ENCODE measurements at places on chromosomes 13 and 19.
A peak's percentile ranks its signal among the peaks of the same experiment; 100 is the strongest.

- DNase-seq: no peak
Observed at GRCh38 chr13:77494226-77494625, 41.3 kb upstream of the SCEL start.

DNA sequence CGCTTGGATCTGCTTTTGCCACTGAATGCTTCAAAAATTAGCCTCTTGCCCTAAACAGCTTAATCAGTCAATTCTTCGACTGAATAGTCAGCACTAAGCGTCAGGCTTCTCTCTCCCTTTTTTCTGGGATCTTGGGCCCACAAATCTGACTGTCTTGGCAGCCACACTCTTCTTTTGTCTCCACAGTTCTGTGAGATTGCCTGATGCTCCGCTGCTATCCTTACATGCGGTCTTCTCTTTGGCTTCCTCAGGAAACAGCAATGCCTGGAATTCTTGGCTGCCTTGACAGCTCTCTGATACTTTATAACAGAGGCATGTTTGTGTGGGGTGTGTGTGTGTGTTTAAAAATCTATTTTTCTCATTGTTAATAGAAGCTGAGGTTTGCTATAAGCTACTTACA lies 32.6 kb downstream of the ERCC5 start:
- DNase-seq: no peak

GRCh38 chr13:30276178-30276577 lies 31.2 kb downstream of the KATNAL1 start:
- no peak for DNase-seq

- DNase-seq: no peak
Observed at GRCh38 chr19:52331757-52332156, 4.3 kb upstream of the ZNF610 start.

- DNase-seq: peak; percentile 96
Observed at GRCh38 chr19:8307965-8308866, at the start of gene CD320. Gene CD320, minus strand, starts transcription at chr19:8308358. Its CDS starts 68 bp downstream, at chr19:8308290.

GRCh38 chr13:64528838-64529237 lies 2701.3 kb downstream of the PCDH9 start:
- no peak for DNase-seq

GRCh38 chr19:2615782-2616181 lies 86.7 kb downstream of the GNG7 start:
- no peak for DNase-seq

- peak; percentile 75 for DNase-seq
Observed at GRCh38 chr19:50315773-50316448, 13.3 kb downstream of the KCNC3 start.

Data from NCI-H2171 treated with DMSO at 0.1 percent for 48 hours (cell line).